ENCODE measurements at places on chromosomes 6 and 20. TPM values are rescaled to one million over a fixed set of nuclear protein-coding genes. Genes with fewer than 3 reads are reported as not detected.

GRCh38 chr6:166586424-166587156 is at the start of gene RAMACL:
TSS of gene RAMACL (minus strand) at chr6:166586678. CDS start at chr6:166586477, 201 bp downstream.
- no peak for DNase-seq

DNA sequence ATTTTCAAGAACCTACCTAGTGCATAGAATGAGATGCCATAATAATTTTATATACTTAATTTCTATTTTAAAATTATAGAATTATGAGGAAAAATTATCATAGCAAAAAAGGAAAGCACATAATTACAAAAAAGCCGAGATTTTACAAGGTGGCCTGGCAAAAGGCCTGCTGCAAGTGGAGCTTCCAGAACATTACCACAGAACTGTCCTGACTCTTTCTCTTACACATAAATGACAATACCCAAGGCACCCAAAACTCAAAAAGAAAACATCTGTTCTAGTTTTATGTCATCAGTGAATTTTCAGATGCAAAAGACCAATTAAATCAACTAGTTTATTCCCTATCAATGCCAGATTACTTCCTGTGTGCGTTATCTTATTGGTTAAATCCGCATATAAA is 74.2 kb downstream of the FILIP1 start:
- DNase-seq: no peak

- no peak for DNase-seq
Observed at GRCh38 chr6:35154262-35154661, 13.1 kb upstream of the TCP11 start.

GRCh38 chr20:53623454-53624211 is 30.0 kb upstream of the ZNF217 start:
- DNase-seq: no peak

GRCh38 chr6:84052204-84052882 is 18.8 kb downstream of the MRAP2 start:
- no peak for DNase-seq

GRCh38 chr6:122651604-122652003 is 41.4 kb downstream of the PKIB start:
- no peak for DNase-seq

- no peak for DNase-seq
Observed at GRCh38 chr6:25913741-25914140, 16.8 kb downstream of the SLC17A2 start.

- DNase-seq: no peak
Observed at GRCh38 chr20:43895235-43895634, 19.4 kb upstream of the TOX2 start.

DNA sequence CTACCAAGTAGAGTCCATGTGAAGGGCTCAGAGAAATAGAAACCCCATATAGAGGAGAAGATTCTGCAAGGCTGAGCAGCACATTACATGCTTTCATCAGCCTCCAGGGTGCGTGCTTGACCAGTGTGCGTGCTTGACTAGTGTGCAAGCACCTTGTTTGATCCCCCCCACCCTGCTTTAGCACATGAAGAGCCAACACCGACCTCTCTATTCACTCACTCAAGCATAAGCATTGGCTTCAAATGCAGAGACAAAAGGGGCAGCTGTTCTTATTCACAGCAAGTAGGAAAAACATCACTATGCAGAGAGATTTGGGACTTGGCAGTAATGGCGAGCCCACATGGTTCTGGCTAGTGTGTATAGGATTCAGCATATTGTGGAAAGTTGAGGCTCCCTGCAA is 278.7 kb upstream of the RNF217 start:
- no peak for DNase-seq

DNA sequence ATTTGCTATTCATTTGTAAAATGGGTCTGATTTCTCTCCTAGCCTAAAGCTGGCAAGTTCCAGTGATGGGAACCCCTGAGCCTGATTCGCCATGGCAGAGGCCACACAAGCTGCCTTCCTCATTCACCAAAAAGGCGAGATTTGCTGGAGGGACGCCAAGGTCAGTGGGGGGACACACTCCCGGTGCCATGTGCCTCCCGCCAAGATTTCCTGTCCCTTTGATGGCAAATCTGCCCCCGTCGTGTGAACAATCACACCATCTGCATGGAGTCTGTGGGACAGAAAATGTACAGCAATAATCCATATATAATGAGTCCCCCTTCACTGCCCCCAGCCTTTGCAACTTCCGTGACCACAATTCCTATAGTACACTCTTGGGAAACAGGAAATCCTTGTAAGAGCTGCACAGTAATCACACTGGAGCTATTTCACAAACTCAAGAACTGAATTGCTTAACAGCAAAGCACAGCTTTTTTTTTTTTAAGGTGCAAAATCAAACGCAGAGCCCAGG is 15.7 kb upstream of the IGF2R start:
- no peak for DNase-seq

DNA sequence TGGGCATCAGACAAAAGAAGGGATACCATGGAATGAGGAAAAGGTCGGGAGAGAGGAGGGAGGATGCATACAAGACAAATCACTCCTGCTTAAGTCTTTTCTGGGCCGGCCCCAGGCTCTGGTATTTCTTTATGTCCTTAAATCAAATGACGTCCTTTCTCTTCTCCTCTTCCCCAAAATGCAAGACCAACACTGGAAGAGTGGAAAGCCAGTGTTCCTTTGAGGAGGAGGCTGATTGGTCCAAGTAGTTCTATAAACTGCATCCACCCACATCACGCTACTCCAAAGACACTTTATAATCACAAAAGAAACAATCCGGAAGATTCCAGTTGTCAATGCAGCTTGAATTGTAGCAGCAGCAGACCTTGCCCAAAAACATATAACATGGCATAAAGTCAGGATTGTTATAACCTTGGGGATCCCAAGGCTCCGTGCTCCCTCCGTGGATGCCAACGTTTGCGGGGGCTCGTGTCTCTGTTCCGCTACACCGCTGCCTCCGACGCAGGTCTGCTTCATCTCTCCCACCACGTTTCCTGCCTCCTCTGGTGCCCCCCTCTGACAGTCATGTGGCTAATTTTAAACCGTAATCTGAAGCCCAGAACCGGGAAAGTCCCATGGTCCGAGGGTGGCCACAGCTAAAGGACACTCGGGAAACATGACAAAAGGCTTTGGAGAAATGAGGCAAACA is 47.1 kb downstream of the MCUR1 start:
- peak; percentile 37 for DNase-seq

DNA sequence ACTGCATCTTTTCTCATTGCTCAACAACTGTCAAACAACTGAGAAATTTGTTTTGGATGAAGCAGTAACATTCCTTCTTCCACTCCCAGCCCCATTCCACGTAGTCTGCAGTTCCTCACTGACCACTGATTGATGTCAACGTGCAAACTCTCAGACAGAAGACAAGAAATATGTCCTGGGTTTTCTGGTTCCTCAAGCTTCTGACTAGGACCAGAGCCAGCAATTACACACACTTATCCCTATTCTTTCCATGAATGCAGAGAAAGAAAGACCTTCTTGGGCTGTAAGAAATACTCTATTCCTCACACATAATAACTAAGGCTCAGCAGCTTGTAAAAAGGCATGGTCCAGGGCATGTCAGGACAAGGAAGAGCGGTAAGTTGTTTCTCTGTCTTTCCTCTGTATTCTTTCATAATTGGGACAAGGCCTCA is 790.1 kb upstream of the SLC35B3 start:
- no peak for DNase-seq

GRCh38 chr6:19158586-19158985 is 678.6 kb upstream of the ID4 start:
- DNase-seq: no peak

DNA sequence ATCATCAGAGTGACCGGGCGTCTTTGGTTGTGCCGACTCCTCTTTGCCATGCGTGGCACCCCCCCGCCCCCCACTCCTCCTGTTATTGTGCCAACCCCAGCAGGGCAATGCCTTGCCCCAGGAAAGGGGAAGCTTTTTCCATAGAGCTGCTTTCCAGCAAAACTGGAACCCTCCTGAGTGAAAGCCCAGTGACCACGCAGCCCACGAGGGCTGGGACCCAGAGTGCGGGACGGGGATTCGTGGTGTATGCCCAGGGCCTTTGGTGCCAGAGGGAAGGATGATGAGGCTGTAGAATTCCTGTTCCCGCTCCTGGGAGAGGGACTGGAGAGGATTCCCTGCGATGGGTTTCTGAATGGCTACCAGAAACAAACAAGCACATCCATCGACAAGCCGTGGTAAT is 116.8 kb upstream of the BACH2 start:
- no peak for DNase-seq

DNA sequence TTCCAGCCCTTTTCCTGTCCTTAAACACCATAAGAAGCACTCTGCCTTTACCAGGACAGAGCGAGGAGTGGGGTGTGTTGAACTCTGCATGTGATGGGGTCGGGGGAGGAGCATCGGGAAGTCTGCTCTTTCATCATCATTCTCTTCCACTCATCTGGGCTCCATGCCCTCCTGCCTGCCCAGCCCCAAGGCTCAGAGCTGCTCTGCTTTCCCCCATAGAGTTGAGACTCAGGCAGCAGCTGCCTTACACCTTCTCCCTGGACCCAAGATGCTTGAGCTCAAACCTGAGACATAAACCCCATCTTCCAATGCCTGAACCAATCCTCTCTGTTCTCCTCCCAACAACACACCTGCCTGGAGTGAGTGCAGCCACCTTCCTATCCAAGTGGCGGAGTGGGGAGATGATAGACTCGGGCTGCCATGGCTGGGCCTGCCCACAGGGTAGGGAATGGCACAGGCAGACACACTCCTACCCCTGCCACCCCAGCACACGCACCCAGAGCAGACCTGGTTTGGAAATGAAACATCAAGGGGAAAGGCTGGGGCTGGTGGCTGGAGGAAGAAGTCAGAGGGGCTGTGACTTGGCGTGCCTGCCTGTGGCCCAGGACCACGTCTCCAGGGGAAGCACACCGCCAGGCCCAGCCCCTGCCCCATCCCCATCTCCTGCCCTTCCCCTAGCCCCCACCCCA is 28.4 kb downstream of the TFEB start:
- no peak for DNase-seq

GRCh38 chr6:157625764-157626163 is 197.3 kb upstream of the SNX9 start:
- DNase-seq: no peak

DNA sequence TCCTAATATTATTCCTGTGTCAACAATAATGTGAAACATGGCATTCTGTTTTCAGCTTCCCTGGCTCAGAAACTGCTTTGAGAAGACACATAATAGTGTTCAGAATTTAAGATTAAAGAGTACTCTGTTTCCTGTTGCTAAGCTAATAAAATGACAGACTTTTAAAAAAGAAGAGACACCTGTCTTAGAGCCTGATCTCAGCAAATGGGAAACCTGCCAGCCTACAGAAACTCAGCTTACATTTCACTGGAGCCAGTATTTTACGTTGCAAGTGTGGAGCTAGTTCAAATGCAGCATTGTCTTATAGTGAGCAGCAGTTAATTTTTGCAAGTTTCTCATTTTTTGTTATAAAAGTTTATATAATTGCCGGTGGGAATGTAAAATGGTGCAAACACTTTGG is 28.8 kb downstream of the KIZ start:
- DNase-seq: no peak

DNA sequence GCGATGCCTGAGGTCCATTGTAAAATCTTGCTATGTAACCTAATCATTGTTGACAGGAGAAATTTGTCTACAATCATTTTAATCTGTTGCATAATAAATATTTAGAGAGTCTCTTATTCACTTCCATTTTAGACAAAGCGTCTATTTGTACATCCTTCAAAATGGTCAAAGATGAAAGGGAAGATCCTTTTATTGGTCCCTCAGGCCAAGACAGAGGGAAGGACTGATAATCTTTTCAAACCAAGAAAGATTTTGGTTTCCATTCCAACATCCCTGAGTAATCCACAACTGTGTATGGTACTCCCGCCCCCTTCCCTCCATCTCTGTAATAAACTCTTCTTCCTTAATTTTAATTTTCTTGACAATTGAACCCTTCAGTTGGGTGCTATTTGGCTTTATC is 111.6 kb upstream of the SCP2D1 start:
- no peak for DNase-seq

GRCh38 chr6:90146921-90147649 is 149.6 kb downstream of the BACH2 start:
- no peak for DNase-seq

DNA sequence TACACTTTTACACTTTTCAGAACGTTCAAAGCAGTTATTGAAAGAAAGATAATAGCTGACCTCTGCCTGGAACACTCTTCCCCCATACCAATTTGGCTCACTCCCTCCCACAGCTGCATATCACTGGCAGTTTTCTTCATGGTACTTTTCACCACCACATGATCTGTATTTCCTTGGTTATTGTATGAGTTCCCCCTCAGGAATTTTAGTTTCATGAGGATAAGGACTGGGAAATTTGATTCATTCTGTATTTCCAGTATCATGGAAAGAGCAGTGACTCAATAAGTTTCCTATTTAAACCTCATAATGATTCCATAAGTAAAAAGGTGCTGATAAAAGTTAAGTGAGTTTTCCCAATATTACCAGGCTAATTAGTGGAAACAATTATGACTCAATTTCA is 16.0 kb downstream of the HTR1B start:
- no peak for DNase-seq

DNA sequence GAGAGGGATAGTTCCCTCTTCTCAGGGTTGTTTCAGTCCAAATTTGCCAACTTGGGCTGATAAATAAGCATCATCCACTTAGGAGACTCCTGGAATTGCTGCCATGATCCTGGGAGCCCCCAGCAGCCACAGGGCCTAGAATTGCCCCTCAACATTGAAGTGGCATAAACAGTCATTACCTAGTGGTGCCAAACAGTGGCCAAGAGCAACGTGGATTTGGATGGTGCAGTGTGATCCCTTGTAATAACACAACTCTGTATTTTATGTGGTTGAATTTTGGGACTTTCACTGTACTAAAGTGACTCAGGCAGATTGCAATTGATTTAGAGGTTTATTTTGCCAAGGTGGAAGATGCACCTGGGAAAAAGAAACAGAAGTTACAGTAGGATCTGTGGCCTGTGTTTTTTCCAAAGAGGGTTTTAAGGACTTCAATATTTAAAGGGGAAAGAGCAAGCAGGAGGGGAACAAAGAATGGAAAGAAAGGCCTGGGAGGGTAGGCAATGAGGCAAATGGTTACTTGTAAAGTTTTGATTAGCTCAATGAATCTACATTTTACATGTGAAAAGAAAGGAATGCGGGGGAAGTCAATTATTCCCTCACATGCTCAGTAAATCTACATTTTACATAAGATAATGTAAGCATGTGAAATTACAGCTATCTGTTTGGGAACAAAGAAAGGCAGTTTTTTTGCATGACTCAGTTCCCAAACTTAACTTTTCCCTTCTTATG is 168.0 kb upstream of the NOX3 start:
- no peak for DNase-seq

C6orf15 gene
- total RNA-seq: not detected

CST4 gene
- not detected for total RNA-seq

HDGFL1 gene
- not detected for total RNA-seq

KDM1B gene
- 4.5 TPM for total RNA-seq

TCFL5 gene
- total RNA-seq: 4.8 TPM

IYD gene
- total RNA-seq: not detected

NQO2 gene
- total RNA-seq: 3.8 TPM

PSORS1C1 gene
- total RNA-seq: not detected

APOBEC2 gene
- total RNA-seq: not detected
